ENCODE measurements at places on chromosomes 3 and 15. TPM values are rescaled to one million over a fixed set of nuclear protein-coding genes. Genes with fewer than 3 reads are reported as not detected.
A peak's percentile ranks its signal among the peaks of the same experiment; 100 is the strongest.

Gene RSRC1
- 50.6 TPM for total RNA-seq

Gene ESYT3
- total RNA-seq, result 3.5 TPM

Gene PTH1R
- total RNA-seq, result 0.26 TPM

Gene DCLK3
- total RNA-seq, result 0.12 TPM

Gene CYP11A1
- total RNA-seq, result 2.0 TPM

Gene NR2E3
- total RNA-seq, result not detected

Gene P2RY1
- 2.1 TPM for total RNA-seq

Gene GTF2A2
- 107 TPM for total RNA-seq

Gene ABI3BP
- total RNA-seq, result not detected

Gene INAFM2
- total RNA-seq, result 12.9 TPM

Gene SLC22A13
- 0.62 TPM for total RNA-seq

Gene FGF7
- 0.24 TPM for total RNA-seq

Gene HCLS1
- 0.46 TPM for total RNA-seq

Gene CPNE4
- 5.5 TPM for total RNA-seq

Gene NME9
- 2.3 TPM for total RNA-seq

Gene LMCD1
- total RNA-seq, result 26.1 TPM

Gene PXK
- 12.5 TPM for total RNA-seq

Gene RASL12
- total RNA-seq, result 0.40 TPM

Gene SMCO1
- not detected for total RNA-seq

Gene RBP2
- not detected for total RNA-seq

GRCh38 chr3:149417174-149417573, 39.7 kb upstream of the TM4SF1 start:
- no peak for DNase-seq

- no peak for DNase-seq
Measured at GRCh38 chr15:49265911-49266310, 95.9 kb downstream of the GALK2 start.

- no peak for DNase-seq
Measured at GRCh38 chr3:183513046-183513706, 42.3 kb downstream of the KLHL6 start.

DNA sequence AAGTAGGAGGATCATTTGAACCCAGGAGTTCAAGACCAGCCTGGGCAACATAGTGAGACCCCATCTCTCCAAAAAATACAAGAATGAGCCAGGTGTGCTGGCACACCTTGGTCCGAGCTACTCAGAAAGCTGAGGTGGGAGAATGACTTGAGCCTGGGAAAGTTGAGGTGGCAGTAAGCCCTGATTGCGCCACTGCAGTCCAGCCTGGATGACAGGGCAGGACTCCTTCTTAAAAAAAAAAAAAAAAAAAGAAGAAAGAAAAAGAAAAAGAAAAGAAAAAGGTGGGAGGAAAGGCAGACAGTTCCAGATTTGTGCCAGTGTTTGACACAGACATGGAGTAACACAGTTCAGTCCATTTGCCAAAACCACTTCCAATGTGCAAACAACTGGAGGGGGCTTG, 75.7 kb downstream of the ATP10A start:
- DNase-seq, result no peak

DNA sequence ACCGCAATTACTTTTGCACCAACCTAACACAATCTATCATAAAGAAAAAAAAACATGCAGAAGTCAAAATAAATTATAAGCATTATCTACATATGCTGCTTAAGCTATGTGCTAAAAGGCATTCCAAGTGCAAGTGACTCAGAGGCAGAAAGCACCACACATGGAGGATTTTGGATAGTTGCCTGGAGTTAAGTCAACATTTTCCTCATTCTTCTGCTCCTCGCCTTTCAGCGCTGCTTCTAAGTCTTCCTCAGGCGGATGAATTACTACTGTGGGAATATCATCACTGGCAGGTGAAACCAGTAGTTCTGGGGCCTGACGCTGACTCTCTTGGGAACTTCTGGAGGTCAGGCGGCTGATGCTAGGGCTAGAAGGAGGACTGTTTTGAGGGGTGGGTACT, 53.1 kb downstream of the SLC4A7 start:
- DNase-seq, result no peak

- no peak for DNase-seq
Measured at GRCh38 chr15:71538181-71538580, 272.2 kb upstream of the NR2E3 start.

GRCh38 chr3:37455181-37455580, 280.8 kb upstream of the LRRFIP2 start:
- no peak for DNase-seq

DNA sequence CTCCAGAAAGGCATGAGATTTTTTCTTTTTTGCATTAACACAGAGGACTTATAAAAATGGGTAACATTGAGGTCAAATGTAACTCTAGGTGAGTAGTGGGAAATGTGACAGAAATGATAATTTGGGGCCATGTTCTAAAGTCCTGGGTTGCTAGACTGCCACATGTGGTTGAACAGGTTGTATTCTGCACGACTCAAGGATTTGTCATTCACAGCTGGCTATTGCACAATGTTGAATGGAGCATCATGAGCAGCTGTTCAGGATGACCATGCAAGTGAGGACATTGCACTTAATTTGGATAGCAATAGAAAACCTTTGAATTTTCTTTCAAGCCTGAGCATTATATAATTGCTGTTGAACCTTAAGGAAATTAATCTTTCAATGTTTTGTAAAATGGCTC, 396.6 kb downstream of the NAALADL2 start:
- no peak for DNase-seq

- DNase-seq, result no peak
Measured at GRCh38 chr3:47012342-47013230, 33.1 kb downstream of the NBEAL2 start.

GRCh38 chr15:25846377-25846776, 16.8 kb downstream of the ATP10A start:
- DNase-seq, result no peak

- no peak for DNase-seq
Measured at GRCh38 chr3:4734454-4734853, 241.3 kb downstream of the ITPR1 start.

GRCh38 chr3:57354768-57355167, 62.3 kb upstream of the ASB14 start:
- DNase-seq, result no peak

- no peak for DNase-seq
Measured at GRCh38 chr3:30467596-30468238, 138.7 kb upstream of the TGFBR2 start.

DNA sequence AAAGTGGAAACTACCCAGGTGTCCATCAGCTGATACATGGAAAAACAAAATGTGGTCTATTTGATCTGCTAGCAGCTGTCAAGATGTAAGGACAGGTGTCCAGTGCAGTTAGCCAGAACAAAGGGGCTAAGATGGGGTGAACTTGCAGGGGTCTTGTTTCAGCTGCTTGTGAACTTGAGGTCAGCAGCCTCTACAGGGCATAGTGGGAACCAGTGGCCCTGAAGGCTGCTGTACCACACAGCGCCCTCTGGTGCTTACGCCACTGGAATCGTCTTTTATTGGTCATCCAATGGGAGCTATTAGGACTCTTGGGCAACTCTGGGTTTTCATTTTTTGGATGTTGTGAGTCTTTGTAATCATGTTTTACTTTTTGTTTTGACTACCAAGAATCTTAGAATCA, 62.2 kb upstream of the CTSH start:
- peak; percentile 55 for DNase-seq

DNA sequence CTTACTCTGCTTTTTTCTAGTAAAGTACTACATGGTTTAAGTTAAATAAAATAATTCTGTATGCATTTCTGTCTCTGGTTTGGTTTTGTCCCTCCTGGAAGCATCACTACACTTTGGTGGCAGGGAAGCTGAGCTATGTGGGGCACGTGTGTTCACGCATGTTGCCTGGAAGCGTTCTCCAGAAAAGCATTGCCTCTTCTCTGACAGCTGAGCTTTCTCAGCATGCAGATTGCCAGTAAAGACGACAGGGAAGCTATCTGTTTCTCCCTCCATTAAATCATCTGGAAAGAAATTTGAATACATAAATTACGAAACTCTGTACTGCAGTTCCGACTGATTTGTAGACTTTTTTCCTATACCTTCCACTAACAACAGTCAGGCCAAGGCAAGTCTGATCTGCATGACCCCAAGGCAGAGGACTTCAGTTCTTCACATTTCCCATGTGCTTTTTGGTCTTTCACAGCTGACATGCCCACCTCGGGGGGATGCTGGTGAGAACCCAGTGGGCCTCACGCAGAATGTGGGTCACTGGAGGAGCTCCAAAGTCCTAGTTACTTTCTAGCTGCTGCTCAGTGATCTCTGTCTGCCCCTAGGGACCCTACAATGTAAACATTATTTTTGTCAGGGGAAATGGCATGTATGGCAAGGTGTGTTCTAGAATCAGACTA, 43.0 kb downstream of the PGPEP1L start:
- no peak for DNase-seq

GRCh38 chr15:72827226-72827625, 43.7 kb upstream of the ADPGK start:
- no peak for DNase-seq

DNA sequence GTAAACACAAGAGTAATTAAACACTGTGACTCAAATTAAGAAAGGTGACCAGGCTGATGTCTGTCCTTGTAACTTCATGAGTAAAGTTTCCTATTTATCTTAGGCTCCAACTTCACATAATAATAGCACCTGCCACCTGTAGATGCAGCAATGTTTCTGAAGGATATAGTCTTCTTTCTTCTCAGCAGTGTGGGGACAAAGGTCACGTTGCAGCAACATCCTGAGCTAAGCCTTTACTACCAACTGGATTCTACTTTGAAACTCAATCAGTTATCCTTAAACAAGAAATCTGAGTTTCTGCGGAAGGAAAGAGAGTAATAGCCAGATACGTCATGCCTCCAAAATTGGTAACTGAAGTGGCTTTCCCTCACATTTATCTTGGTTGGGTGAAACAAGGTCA, 253.1 kb downstream of the RBMS3 start:
- no peak for DNase-seq

DNA sequence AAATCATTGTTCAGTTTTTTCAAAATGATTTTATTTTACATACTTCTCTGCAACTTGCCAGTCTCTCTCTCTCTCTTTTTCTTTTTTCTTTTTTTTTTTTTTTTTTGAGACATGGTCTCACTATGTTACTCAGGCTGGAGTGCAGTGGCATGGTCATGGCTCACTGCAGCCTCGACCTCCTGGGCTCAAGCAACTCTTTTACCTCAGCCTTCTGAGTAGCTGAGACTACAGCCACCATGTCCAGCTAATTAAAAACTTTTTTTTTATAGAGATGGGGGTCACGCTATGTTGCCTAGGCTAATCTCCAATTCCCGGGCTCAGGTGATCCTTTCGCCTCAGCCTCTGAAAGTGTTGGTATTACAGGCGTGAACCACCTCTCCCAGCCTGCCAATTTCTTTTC, 12.1 kb upstream of the ARID3B start:
- no peak for DNase-seq

GRCh38 chr3:80087767-80088166, 320.0 kb upstream of the ROBO1 start:
- no peak for DNase-seq

- DNase-seq, result no peak
Measured at GRCh38 chr3:191296041-191296541, 33.1 kb upstream of the CCDC50 start.

DNA sequence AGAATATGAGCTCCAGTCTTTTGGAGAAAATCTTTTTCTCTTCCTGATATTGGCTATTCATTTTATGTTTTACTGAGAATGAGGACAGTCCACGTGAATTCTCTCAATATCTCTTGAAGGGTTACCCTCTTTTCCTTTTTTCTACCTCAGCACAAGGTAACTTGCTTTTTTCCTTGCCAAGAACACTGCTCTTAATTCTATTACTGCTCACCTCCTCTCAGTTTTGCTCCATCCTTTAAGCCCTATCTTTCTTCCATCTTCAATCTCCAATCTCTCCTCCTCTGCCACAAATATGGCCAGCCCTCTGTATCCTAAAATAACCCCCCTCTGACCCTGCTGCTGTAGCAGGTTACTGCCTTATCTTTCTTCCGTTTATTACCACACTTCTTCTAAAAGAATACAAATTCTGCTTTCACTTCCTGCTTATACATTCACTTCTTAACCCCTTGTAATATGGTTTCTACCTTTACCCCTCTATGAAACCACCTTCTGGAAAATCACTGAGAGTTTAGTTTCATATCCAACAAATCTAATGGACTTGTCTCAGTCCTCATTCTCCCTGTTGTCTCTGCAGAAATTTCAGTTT, 89.0 kb downstream of the NFKBIZ start:
- no peak for DNase-seq

DNA sequence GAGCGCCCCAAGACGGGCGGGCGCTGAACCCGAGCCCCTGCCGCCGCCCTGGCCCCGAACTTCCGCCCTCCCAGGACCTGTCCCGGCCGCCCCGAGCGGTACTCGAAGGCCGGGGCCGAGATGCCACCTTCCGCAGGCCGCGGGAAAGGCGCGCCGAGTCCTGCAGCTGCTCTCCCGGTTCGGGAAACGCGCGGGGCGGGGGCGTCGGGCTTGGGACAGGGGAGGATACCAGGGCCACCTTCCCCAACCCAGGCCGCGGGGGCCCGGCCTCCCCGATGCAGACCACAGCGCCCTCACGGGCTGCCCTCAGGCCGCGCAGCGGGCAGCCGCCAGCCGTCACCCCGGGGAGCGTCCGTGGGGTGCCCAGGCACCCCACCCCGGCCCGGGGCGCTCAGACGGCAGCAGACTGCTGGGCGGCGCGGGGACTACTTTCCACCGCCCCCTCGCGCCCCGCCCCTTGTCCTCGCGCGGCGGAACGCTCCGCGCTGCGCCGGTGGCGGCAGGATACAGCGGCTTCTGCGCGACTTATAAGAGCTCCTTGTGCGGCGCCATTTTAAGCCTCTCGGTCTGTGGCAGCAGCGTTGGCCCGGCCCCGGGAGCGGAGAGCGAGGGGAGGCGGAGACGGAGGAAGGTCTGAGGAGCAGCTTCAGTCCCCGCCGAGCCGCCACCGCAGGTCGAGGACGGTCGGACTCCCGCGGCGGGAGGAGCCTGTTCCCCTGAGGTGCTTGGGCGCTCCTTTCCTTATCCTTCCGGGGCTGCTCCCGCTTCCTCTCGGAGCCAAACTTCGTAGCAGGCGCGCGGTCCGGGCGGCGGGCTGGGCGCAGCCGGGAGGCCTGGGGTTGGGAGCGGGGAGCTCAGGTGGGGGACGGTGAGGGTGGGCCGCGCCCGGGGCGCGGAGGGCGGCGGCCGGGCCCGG, at the start of gene CTNNB1:
TSS of gene CTNNB1 (plus strand) at position 556 of the 916 bp plus-strand sequence. CDS start 24,564 bp downstream, outside the sequence.
- peak; percentile 91 for DNase-seq

DNA sequence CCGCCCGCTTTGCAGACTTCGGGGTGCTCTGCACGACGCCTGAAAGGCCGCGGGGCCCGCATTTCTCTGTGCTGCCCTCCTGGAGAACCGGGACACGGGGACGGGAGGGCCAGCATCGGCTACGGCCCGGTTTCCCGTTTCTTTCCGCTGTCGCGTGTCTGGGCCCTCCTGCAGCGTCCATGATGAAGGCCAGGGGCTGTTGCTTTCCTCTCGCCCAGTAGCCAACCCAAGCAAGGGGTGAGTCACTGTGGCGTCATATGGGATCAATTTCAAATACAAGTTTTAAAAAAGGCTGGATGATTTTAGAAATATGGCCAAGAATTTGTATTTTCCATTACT, 435 bp downstream of the SLC35G2 start:
- DNase-seq, result peak; percentile 10

- no peak for DNase-seq
Measured at GRCh38 chr3:157248590-157249422, 88.9 kb upstream of the CCNL1 start.

GRCh38 chr3:105933871-105934270, 65.1 kb upstream of the CBLB start:
- DNase-seq, result no peak

GRCh38 chr15:34483644-34484043, 46.0 kb upstream of the GOLGA8A start:
- DNase-seq, result no peak

GRCh38 chr3:184081116-184081830, 15.6 kb upstream of the HTR3E start:
- no peak for DNase-seq
